Fibroblast of skin of scalp (primary cell): ENCODE measurements at places on chromosomes 6 and 20.

DNA sequence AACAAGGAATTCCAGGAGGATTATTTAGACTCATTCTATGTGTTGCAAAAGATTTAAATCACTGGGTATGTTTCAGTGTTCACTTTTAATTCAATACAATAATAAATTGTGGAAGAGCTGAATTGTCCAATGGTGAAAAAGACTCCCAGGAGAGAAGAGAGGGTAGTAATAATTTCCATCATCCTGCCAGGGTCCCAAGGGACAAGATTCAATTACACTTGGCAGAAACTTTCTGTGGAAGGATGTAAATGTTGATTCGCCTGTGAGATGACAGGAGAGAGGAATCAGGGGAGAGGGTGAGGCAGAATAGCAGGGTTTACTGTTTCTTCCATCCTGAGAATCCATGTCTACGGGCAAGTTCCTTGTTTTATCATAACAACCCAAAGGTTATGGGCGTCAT lies 342.7 kb downstream of the ESR1 start:
- DNase-seq = peak; percentile 74

GRCh38 chr20:63087872-63088680 lies 81.3 kb upstream of the BHLHE23 start:
- no peak for DNase-seq

GRCh38 chr20:48920527-48921167 lies 864 bp upstream of the ARFGEF2 start:
- DNase-seq = no peak

DNA sequence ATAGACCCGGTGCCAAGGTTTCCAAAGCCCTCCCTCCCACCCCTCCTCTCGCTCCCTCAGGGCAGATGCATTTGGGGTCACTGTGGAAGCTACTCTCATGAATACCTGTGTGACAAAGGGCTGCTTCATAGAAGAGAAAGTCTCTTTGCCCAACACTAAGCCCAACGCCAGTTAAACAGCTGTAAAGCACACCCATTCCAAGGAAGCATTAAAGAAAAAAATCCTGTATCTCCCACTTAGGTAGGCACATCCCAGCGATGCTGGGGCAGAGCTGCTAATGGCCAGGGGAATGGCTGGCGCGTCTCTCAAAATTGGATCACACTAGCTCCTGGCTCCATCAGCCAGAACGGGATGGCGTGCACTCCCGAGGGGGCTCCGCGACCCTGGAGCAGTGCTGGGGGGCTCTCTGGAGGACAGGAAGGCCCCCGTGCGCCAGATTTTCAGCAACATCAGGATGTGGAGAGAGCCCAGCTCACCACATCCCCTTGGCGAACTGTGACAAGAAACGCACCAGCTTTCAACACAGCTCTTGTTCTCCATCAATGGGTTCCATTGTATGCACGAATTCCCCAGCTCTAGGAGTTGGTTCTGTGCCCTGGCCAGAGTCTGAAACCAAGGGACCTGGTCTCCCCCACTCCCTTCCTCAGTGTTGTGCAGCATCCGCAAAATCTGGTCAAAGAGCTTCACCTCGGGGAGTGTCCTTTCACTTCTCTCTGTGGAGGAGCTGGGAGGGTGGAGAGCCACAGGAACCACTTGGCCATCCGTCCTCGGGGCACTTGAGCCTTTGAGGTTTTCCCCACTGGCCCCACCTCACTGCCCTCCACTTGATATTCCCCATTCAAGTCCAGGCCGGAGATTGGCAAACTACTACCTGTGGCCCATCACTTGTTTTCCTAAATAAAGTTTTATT lies 74.1 kb downstream of the TFAP2C start:
- no peak for DNase-seq

GRCh38 chr6:79782792-79783580 lies 151.9 kb downstream of the SH3BGRL2 start:
- DNase-seq = no peak

DNA sequence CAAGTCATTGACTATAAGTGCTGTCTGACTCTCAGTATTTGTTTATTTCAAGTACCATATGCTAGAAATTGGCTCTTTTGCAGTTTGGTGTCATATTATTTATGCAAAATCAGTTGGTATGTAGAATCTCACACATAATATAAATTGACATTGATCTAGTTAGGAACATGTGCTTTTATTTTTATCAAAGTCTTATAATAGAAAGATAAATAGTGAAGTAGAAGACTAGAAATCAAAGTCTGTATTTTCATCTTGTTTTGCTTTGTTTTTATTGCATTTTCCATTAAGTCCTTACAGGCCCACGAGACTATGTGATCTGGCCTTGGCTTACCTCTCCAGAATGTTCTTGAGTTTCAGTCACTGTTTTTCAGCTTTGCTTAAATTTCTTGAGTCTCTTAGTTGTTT lies 300.3 kb downstream of the LAMA2 start:
- DNase-seq = no peak

- peak; percentile 14 for DNase-seq
Observed at GRCh38 chr6:90100059-90100665, 196.5 kb downstream of the BACH2 start.

- no peak for DNase-seq
Observed at GRCh38 chr6:70507161-70507560, 59.6 kb upstream of the SDHAF4 start.

DNA sequence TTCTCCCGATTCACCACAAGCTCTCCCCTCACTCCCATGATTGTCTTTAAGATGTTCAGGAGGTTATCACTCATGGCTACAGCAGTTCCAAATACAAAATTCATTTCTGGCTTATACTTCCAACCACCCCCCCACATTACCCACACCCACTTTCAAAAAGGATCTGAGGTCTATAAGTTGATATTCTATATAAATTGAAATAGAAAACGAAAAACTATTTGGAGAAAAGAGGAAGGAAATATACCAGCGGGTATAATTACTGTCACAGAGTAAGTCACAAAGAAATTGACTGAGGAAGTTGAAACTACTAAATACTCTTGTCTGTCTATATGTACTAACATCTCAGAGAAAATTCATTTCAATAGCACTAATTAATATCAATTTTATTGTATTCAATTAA lies 112.7 kb upstream of the TNFAIP3 start:
- no peak for DNase-seq

DNA sequence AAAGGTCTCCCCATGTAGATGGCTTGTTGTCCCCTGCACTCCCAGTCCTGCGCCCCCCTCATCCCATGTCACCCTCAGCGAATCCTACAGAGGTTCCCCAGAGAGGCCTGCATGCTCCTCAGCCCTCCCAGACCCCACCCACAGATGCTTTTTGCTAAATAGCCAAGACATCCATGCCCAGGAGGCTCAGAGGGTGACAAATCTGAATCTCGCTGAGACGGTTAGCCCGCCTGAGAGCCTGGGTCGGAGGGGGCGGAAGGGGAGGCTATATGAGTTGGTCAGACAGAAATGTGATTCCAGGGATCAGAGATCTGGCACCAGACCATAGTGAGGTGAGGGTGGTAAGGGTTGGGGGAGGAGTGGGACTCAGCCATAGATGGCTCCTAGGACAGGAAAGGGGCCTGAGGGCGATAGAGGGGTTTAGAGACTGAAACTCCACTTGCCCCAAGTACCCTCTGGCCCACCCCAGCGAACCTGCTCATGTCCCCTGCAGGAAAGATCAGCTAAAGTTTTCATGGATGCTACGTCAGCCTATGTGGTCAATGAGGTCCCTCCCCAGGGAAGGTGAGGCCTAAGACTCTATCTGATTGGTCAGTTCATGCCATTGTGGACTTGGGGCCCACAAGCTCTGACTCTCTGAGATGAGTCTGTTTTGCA lies 33.2 kb downstream of the TFEB start:
- DNase-seq = no peak

DNA sequence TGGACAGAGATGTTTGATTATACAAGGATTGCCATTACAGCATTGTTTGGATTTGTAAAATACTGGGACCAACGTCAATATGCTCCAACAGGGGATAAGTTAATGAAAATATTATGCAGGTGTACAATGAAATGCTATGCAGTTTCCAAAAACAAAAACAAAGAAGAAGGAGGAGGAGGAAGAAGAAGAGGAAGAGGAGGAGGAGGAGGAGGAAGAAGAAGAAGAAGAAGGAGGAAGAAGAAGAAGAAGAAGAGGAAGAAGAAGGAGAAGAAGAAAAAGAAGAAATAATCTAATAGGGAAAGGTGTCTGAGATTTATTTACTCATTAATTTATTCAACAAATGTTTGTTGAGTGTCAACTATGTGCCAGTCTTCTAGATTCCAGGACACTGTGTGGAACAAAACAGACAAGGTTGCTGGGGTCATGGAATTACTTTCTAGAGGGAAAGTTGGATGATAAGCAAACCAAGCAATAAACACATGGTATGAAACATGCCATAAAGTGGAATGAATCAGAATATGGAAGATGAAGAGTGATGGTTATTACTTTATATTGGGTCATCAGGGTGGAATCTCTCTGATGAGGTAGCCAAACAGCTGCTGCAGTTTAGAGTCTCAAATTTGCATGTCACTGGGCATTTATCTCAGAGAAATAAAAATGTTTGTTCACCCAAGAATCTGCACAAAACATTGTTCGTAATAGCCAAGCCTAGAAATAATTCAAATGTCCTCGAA lies 6.3 kb upstream of the TRIM27 start:
- no peak for DNase-seq

GRCh38 chr6:24125980-24126379 lies at the start of gene NRSN1:
Gene NRSN1, plus strand, starts transcription at chr6:24126215. Its CDS starts 8,113 bp downstream, at chr6:24134328.
- DNase-seq = no peak

DNA sequence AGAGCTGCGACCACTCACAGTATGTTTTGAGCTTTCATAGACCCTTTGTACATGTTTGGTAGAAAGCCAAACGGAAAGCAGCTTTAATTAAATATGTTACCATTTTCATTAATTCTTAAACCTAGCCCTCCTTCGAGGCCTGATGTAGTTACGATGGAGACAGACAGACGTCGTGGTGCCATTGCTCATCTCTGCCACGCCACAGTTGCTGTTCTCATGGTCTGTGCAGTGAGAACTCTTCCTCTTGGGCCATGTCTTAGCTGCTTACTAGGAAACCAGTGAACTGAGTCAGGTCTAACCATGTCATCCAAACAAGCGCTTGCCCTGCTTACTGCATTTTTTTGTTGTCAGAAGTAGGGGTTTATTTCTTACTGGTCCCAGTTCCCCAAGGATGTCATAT lies 62.8 kb downstream of the SNX9 start:
- no peak for DNase-seq

GRCh38 chr6:3751730-3752530 lies 417 bp upstream of the PXDC1 start:
- peak; percentile 96 for DNase-seq

GRCh38 chr6:34067814-34068213 lies 78.1 kb downstream of the GRM4 start:
- no peak for DNase-seq

DNA sequence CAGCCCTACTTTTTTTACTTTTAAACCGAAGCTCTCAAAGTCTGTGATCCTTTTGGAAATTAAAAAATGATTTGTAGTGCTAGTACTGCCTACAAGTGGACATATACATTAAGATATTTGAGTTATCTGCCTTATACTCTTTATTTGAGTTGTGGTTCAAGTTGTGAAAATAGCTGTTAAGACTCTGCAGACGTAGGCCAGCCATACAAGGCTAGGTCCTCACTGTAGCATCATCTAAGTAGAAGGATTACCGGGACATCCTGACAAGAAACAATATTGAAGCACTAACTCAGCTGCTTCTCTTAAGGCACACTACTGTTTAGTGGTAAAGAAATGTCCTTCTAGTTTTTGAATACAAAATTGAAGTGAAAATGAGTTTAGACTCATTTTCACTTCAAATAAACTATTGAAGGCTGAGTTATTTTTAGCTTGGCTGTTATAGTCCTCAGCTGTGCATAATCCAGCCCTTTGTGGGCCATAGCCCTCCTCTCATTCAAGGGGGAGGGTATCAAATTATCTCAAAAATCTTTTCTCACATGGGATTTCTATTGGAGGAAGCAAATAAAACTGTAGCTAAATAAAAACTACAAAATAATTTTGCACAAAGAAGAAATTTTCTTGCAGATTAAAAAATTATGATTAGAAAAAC lies 68.1 kb downstream of the JAG1 start:
- no peak for DNase-seq
